Naive thymus-derived CD4-positive, alpha-beta T cell (primary cell): ENCODE measurements at places on chromosomes 2 and 18.

- no peak for DNase-seq
Observed at GRCh38 chr2:191025135-191025534, 11.2 kb upstream of the STAT1 start.

DNA sequence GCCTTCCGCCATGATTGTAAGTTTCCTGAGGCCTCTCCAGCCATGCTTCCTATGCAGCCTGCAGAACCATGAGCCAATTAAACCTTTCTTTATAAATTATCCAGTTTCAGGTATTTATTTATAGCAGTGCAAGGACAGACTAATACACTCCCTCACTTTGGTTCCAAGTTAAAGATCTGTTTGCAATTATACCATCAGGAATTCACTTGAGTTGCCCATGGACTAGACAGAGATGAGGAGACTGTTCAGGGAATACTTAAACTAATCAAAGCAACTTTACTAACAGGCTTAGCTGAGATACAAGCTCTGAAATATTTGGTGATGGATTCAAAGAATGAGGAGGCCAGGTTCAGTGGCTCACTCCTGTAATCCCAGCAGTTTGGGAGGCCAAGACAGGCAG is 190.0 kb downstream of the MTCL1 start:
- no peak for DNase-seq

DNA sequence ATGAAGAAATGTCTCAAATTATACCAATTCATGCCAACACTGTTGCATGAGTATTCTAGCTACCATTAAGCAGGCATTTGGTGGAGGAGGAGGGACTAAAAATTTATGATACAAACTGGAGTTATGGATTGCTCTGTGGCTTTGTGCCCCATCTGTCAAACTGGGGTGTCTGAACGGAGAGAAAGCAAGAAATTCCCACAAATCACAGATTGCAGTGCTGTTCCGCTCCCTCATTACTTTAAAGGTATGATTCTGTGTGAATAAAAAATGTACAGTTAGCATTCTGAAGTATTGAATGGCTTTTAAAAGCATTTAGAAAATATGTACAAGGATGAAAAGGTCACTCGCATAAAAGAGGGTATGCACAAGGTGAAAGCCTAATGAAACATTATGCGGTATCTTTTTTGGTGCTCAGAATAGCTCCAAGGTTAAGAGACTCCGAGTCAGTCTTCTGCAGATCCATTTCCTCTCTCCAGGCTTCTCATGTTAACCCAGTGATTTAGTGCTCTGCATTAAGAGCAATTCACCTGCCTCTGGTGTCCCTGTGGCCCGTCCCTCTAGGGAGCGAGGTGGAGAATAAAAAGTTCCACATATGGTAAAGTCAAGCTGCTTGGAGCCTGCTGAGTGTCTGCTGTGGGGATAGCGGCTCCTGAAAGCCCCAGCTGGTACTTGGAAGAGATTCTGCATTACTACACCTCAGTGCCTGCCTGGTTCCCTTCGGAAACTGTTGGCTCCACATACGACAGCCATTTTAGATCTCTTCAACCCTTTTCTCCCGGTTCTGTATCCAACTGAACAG is 184.2 kb downstream of the ZNF521 start:
- no peak for DNase-seq

DNA sequence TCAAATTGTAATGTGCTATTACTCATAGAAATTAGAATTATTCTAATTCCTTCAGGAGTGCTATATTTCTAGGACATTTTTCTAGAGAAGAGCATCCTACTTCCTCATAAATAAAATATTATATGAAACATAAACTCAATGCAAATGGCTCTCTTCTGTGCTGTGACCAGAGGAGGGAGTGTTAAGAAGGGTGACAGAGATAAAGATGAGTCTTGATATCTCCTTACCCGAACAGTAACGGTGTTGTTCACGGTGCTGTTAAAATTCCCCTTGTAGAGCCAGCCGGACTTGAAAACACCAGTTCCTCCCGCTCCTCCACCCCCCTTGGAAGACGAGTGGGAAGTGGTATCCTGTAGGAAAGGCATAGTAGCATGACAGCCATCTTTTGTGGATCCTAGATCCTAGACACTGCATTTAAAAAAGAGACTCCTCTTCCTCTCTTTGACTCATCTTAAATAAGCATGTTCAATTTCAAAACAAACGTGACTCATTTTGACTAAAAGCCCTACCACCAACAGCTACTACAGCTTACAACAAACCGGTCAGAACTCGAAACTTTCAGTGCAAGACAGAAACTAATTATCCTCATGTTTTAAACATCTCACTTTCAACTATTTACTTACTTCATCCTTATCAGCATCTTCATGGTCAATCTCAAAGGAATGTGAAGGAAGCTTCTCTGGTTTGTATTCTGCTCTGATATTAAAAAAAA is 156.3 kb downstream of the DOCK10 start:
- no peak for DNase-seq

DNA sequence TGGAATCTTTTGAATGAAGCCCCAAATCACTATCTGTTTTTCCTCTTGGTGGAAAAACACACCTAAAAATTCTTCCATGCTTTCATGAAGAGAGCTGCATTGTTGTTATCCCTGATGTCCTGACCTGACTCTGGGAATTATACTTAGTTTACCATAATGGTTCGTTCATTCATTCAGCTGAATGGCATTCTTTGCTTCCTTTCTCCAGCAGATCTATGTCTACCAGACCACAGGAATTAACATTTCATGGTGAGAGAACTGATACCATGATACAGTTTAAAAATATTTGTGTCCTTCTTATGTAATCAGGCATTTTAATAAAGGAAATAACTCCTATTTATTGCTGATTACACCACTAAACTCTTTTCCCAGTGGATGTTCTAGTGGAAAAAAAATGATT is 11.1 kb upstream of the SLC4A10 start:
- DNase-seq: no peak
